ENCODE measurements at places on chromosomes 7 and 10. TPM values are rescaled to one million over a fixed set of nuclear protein-coding genes. Genes with fewer than 3 reads are reported as not detected.

DNA sequence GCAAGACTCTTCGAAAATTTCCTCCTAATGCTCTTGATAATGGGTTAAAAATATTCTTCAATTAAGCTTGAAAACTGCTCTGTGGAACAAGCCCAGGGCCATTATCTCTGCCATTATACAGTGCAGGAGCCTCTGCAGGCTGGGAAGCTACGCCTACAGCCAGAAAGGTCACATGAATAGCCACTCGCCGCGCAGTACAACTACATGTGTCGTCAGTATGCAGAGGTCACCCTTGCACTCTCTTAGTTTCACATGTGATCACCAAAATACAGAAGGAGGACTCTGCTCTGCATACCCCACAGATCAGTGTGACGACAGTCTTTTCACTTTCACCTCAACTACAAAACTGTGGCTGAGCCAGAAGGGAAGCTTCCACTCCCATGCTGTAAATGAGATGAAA is 141.8 kb upstream of the C1QL3 start:
- DNase-seq, result no peak

GRCh38 chr10:7383442-7383841 is 27.4 kb downstream of the SFMBT2 start:
- no peak for DNase-seq

GRCh38 chr7:138872576-138872975 is 74.6 kb upstream of the ATP6V0A4 start:
- DNase-seq, result peak; percentile 44

Gene RASA4B
- 0.72 TPM for polyA plus RNA-seq

Gene C10orf143
- polyA plus RNA-seq, result 4.2 TPM

Gene KLF14
- polyA plus RNA-seq, result 0.25 TPM

DNA sequence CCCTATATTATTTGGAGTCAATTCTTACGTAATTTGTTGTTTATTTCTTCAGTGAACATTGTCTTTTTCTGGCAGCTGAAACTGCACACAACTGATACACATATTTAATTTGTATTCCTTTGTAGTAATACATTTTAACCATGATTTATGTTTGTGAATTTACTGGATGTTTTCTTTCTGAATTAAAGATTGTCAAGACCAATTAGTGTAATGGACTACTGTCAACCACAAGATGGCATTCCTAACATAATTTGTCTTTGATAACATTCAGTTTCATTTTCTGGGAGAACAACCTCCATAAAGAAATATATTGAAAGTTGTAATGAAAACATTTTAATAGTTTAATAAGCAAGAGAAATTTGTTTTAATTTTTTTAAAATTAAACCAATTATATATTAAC is 10.1 kb downstream of the THNSL1 start:
- DNase-seq, result no peak

DNA sequence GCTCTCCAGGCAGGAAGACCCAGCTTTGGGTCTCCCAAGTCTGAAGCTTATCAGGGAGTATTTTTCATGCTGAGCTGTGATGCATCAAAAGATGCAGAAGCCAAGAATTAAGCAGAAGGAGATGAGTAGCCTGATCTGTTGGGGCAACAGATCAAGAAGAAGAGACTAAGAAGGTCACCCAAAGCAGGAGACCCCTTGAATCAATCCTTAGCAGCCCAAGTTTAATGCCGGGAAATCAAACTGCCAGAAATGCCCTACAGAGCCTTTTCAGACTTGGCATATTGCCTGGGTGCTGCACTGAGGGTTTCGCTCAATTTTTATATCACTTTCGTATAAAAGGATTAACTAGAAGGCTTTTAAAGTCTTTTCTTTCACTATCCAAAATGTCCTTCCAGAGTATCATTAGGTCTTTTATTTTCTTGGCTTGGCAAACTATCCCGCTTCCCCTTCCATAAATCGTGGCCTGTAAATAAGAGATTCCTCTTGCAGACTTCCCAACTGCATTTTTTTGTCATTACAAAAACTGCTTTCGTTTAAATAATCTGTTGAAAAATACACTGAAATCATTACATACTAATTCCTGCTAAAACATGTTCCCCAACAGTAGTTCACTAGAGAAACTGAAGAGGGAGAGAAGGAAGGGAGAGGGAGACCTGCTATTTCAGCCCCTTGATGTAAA is 49.0 kb upstream of the STK17A start:
- peak; percentile 58 for DNase-seq

DNA sequence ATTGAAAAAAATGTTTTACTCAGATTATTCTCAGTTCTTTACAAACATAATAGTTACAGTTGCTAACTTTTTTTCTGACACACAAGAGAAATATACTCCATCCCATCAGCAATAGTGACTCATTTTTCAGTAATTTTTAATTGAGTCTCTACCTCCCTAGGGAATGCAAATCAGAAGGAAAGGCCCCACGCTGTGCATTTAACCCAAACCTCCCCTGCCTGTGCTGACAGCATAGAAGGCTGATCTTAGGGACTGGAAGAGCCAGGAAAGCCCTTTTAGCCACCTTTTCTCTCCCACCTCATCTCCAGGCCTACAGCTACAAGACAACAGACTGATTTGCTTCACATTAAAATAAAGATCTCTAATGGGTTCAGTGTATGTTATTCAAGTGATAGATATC is 24.7 kb upstream of the PIK3CG start:
- peak; percentile 94 for DNase-seq

DNA sequence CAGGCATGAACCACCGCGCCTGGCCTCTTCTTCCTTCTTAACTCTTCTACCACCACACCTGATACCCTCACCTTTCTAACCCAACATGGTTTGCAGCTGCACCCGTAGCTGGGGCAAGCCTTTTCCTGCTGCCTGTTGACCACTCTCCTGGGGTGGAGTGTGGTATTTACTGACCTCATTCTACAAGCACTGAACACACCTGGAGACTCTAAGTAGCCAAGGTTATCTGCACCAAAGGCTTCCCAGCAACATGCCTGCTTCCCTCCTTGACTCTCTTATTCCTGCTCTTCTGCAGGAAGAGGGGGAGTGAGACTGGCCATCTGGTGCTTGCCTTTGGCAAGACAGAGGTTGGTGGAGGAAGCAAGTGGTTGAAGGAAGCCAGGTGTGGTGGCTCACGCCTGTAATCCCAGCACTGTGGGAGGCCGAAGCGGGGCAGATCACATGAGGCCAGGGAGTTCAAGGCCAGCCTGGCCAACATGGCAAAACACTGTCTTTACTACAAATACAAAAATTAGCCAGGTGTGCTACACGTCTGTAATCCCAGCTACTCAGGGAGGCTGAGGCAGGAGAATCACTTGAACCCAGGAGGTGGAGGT is 10.1 kb downstream of the ACTR1A start:
- no peak for DNase-seq

- DNase-seq, result no peak
Observed at GRCh38 chr10:122273966-122274545, 3.0 kb downstream of the BTBD16 start.

DNA sequence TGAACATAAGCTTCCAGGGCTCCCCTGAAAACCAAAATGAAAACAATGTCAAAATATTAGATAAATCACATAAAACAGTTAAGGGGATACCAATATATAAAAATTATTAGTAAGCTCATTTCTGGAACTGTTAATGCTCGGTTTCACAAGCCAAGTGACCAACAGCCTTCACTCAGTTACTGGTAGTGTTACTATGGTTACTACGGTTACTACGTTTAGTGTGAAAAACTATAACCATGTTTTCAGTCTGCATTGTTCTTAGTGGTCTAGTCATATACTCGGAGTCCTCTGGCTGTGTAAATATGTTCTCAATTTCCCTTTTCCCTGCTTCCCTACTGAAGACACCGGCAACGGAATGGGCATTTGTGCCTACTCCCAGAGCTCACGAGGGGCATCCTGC is 34.8 kb downstream of the HBP1 start:
- DNase-seq, result no peak

DNA sequence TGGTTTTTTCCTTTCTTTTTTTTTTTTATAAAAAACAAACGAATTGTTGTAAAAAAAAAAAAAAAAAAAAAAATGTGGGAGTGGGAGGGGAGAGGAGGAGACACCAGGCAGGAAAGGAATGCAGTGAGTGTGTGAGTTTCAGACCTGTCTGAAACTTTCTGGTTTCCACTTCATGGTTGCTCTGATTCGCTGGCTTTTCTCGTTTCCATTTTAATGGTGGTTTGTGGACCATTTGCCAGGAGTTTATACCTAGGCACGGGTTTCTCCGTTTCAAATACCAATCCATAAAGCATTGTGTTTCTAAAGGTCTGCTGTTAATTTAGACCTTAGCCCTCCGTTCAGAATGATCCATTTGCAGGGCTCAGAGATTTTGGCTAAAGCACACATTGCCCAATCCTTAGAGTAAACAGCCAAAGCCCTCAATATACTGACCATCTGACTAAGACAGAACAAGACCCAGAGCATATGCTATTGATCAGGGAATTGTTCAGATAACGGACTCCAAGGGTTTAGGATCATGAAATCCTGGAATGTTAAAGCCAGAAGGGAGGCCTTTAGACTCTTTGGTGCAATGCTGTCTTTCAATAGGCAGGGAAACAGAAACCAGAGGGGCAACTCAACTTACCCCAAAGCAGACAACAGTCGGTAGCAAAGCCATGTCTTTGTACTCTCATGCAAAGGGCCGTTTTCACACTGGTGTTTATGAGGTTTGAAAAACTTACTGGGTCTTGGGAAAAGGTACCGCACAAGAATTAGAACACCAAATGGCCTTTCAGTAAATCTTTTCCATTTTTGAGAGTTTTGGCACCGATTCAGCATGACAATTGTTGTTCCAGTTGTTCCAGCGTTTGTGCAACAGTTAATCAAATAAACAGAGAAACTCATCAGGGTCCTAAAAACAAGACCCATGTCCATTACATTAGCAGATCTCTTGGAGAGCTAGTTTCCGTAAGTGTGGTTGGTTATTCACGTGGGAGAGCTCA is 94.3 kb upstream of the AGBL3 start:
- peak; percentile 65 for DNase-seq

DNA sequence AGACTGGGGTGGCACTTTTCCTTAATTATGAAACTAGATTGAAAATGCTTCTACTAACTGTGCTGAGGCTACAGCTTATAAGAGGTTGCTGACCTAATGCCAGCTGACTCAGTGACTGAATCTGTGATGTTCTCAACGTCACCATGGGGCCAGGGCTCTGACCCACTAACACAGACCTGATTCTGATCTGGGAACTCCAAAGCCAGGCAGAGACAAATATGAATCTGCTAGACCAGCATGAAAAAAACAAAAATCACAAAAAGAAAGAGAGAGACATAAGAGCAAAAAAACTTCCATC is 16.1 kb downstream of the USP6NL start:
- DNase-seq, result peak; percentile 86

GRCh38 chr7:20395511-20395910 is 64.8 kb downstream of the ITGB8 start:
- DNase-seq, result no peak

DNA sequence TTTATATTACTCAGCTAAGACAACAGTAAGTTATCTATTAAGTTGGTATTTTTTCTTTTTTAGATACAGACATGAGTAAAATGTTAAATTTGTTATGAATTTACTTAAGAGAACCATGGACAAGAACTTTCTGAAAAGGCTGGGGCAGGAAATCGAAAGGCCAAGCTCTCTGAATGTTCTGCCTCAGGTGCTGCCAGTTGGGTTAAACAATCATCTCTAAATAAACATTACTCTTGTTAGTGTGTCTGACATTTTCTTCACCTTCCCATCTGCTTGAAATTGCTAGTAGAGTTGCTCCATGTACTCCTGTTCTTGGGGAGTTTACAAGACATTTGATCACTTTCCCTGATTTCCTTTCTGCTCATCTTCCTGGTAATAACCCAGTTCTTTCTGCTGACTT is 87.5 kb downstream of the ANKRD7 start:
- DNase-seq, result no peak

Gene MNX1
- not detected for polyA plus RNA-seq

DNA sequence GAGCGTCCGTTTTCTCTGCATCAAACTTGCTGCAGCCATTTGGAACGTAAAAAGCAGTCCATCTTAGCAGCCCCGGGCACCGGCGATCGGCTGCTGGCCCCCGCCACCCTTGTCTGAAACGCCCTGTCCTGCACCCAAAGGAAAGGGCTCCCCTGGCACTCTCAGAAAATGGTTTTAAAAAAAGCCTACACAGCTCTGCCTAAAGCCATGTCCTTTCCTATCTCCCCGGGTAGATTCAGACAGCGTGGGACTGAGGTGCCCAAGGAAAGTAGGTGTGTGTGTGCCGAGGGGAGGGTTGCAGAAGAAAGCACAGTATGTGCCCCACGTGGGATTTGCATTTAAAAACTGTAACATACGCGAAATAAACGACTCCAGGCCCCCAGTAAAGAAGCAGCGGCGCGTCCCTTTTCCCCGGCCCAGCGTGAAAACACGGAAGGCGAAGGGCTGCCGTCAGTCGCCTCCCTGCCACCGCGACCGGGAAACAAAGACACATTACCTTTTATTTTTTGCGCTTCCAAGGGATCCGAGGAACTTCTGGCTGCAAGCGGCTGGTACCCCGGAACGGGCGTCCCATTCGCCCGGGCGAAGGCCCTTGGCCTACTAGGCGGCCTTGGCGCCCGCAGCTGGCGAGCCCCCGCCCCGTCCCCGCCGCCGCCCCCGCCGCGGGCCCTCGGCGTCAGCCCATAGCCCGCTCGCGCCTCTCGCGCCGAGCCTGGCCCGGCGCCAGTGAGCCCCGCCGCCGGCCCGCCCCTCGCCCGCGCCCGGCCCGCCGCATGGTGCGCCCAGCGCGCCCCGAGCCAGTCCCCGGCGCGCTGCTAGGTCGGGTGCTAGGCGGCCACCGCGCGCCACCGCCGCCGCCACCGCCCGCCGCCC is 304.6 kb downstream of the PRPF18 start:
- DNase-seq, result peak; percentile 62

Gene NME8
- polyA plus RNA-seq, result not detected

- no peak for DNase-seq
Observed at GRCh38 chr10:36666451-36666850, 458.9 kb upstream of the ANKRD30A start.

- peak; percentile 19 for DNase-seq
Observed at GRCh38 chr10:13271552-13272163, 28.2 kb downstream of the PHYH start.

- DNase-seq, result peak; percentile 65
Observed at GRCh38 chr10:50469288-50469687, 154.5 kb downstream of the SGMS1 start.

DNA sequence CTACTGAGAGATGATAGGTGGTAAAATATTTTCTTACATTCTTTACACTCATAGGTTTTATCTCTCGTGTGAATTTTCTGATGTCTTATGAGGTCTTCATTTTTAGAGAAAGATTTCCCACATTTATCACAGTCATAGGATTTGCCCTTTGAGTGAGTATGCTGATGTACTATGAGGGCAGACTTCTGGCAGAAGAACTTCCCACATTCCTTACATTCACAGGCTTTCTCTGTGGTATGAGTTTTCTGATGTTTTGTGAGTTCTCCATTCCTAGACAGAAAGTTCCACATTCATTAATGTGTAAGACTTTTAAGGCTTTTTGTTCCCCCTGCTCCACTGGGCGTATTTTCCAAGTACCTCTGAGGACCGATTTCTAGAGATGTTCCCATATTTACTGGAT is 23.5 kb downstream of the ZNF25 start:
- DNase-seq, result peak; percentile 15

- peak; percentile 61 for DNase-seq
Observed at GRCh38 chr10:15419279-15419874, 48.3 kb upstream of the FAM171A1 start.

GRCh38 chr10:44039599-44039998 is 345.3 kb downstream of the CXCL12 start:
- DNase-seq, result no peak
